ENCODE measurements at places on chromosomes 3 and 15.
A peak's percentile ranks its signal among the peaks of the same experiment; 100 is the strongest.

DNA sequence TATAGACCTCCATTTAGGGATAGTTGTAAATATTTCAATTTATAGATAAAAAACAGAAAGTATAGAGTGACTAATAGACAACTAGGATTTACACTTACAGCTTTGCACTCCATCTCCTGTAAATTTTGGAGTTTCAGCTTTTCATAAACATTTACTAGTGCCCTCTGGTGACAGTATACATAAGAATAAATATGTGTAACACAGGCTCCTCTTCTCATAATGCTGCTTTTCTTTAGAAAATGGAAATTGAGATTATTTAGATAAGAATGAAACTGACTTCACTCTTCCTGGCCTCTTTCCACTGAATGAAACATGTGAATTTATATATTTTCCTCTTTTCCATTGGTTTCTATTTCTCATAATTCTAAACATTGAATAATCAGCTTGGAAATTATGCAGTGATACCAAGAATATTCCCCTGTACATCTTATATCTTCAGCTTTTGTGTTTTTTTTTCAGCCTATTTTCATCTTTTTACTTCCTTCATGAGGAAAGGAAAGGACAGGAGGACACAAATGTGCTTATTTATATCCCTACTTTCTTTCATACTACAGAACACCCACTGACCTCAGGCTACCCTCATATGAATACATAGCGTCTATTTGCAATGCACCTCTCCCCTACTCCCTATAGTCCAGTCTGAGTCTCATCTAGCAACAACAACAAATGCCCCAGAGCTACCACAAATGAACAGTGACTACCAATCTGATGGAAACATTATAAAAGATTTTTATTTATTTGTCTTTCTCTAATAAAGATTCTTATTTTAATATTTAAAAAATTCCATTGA lies 103.1 kb upstream of the CCDC39 start:
- no peak for DNase-seq

- no peak for DNase-seq
These were observed 123.0 kb downstream of the FAM43A start for GRCh38 chr3:194808640-194809097.

GRCh38 chr3:129612534-129613366 lies 6.3 kb upstream of the PLXND1 start:
- no peak for DNase-seq

DNA sequence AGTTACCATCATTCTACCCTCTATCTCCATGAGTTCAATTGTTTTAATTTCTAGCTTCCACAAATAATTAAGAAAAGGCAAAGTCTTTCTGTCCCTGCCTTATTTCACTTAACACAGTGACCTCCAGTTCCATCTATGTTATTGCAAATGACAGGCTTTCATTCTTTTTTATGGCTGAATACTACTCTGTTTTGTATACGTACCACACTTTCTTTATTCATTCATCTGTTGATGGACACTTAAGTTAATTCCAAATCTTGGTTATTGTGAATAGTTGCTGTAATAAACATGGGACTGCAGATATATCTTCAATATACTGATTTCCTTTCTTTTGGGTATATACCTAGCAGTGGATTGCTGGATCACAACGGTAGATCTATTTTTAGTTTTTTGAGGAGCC lies 314.1 kb downstream of the SV2B start:
- DNase-seq: no peak

DNA sequence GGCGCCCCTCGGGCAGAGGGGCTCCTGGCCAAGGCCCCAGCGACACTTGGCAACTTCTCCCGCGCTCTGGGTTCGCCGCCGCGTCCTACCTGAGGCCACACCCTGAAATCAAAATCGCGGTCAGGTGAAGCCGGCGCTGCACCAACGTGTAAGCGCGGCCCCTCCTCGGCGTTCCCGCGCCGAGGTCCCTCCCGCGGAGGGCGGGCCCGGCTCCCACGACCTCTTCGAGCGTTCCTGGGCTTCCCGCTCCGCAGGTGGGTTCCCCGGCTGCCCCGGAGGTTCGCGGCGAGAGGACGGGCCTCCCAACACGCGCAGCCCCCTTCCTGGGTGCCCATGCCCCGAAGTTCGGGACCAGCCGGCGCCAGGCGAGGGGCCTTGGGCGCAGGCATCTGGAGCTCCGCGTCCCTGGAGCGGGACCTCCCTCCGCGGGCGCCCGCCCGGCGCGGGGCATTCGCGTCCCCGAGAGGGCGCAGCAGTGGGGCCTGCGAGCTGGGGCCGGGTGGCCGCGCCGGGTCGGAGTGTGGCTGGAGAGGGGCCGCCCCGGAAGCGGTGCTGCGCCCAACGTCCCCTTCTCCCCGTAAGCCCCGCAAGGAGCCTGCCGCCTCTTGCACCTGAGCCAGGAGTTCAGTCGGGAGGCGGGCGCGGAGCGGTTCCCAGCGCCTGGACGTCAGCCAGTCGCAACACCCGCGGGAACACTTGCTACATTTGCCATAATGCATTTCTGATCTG lies 13.7 kb downstream of the PAK6 start:
- DNase-seq: no peak

- no peak for DNase-seq
These were observed 65.4 kb upstream of the ZNF148 start for GRCh38 chr3:125440559-125440955.

DNA sequence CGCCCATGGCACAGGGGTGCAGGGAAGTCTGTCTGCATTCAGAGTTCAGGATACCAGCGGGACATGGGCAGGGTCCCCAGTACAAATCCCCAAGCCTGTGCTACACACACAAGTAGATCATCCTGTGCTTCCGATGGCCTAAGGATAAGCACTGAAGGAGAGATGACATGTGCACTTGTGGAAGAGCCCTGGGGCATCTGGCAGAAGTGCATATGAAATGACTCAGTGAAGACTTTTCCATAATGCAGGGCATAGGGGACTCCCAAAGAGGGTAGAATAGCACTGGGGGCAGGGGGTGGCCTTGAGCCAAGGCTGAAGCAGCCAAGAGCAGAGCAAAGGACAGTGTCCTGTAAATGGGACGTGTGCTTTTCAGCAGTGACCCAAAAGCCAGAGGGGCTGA lies 22.9 kb downstream of the ADAMTS17 start:
- DNase-seq: no peak

- DNase-seq: peak; percentile 53
These were observed 19.6 kb downstream of the TIMP4 start for GRCh38 chr3:12139111-12139511.

- no peak for DNase-seq
These were observed 53.4 kb downstream of the ITGA11 start for GRCh38 chr15:68378595-68378994.

DNA sequence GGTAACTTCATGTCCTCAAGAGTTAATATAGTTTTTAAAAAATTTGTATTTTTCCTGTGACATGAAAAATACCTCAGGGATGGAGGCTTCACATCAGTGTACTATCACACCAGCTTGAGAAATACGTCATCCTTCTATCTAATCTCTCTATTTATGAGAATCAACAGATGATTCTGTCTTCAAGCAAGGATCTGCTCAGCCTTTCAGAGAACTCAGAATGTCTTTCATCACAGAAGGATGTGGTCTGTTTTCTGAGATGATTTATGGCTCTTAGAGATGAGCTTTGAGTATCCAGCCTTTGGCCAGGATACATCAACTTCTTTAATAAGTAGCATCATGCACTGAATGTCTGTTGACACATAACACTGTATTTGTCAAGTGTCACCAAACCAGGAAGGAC lies 193.9 kb downstream of the DTWD1 start:
- DNase-seq: no peak

GRCh38 chr3:195297446-195297845 lies 26.5 kb upstream of the XXYLT1 start:
- DNase-seq: no peak

- DNase-seq: no peak
These were observed 376.5 kb upstream of the TPM1 start for GRCh38 chr15:62666046-62666445.

- no peak for DNase-seq
These were observed 329.8 kb upstream of the PDZRN3 start for GRCh38 chr3:73954506-73954905.

GRCh38 chr3:48565591-48566400 lies 2.2 kb upstream of the UCN2 start:
- no peak for DNase-seq

DNA sequence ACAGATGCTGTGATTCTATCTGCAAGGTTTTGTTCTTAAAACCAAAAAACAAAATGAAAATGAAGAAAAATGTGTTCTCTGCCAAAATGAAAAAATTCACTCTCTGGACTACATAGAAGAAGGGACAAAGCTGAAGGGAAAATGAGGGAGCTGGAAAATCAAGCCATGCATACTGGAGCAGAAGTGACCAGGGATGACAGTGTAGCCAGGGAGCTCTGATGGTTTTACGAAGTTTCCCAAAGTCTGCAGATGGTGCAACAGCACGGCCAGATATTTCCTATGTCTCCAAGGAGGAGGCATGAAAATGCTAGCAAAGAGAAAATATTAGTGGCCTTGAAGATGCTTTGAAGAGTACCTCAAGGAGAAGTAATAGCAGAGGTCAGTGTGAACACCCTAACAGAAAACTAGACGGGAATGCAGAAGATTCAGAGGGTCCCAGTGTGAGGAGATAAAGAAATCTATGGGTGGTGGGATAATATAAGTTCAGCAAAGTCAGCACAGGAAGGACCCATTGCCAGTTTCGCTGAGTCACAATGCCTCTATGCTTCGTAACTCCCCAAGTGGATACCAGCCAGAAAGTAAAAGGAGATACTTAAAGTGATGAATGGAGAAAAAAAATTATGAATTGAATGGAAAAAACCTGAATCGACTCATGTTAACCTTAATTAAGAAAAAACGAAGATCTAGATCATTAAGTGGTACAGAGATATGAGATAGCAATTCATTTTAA lies 39.0 kb upstream of the POMGNT2 start:
- DNase-seq: peak; percentile 65

GRCh38 chr3:80079886-80080285 lies 312.1 kb upstream of the ROBO1 start:
- DNase-seq: no peak

- no peak for DNase-seq
These were observed 37.0 kb downstream of the ROPN1B start for GRCh38 chr3:126005951-126006350.

- no peak for DNase-seq
These were observed 184.5 kb upstream of the ANKRD28 start for GRCh38 chr3:15982243-15982642.

DNA sequence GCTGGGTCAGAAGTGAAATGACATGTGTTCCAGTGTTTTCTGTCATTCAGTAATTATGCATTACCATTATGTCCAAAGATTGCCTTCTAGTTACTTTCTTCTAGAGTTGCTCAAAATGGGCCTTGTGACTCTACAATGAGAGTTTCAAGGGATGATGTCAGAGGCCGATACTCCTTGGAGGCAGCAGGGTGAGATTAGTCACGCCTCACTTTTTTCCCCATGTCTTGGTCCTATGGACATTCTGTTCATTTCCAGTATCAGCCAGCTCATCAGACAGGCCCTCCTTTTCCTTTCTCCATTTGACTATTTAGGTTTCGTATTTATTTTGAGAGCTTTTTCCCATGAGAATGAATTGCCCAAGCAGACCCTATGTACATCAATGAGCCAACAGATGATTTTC lies 17.5 kb downstream of the VGLL3 start:
- DNase-seq: no peak

DNA sequence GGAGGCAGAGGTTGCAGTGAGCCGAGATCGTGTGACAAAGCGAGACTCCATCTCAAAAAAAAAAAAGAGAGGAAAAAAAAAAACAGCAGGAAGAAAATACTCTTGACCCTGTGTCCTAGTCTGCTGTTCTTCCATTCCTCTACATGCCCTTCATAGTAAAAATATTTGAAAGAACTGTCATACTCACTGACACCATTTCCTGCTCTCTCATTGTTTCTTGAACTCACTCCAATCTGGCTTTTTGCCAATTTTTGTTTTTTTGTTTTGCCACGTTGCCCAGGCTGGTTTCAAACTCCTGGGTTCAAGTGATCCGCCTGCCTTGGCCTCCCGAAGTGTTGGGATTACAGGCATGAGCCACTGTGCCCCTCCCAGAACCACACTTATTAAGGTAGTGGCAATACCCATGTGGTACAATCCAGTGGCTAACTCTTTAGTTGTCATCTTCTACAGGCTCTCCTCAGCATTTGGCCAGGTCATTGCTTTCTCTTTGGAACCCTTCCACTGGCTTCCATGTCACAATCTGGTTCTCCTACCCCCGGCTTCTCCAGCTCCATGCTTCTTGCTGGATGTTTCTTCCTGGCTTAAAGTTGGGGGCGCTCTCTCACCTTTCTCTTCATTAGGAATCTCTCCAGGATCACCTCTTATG lies 238.2 kb upstream of the C2CD4B start:
- DNase-seq: no peak

DNA sequence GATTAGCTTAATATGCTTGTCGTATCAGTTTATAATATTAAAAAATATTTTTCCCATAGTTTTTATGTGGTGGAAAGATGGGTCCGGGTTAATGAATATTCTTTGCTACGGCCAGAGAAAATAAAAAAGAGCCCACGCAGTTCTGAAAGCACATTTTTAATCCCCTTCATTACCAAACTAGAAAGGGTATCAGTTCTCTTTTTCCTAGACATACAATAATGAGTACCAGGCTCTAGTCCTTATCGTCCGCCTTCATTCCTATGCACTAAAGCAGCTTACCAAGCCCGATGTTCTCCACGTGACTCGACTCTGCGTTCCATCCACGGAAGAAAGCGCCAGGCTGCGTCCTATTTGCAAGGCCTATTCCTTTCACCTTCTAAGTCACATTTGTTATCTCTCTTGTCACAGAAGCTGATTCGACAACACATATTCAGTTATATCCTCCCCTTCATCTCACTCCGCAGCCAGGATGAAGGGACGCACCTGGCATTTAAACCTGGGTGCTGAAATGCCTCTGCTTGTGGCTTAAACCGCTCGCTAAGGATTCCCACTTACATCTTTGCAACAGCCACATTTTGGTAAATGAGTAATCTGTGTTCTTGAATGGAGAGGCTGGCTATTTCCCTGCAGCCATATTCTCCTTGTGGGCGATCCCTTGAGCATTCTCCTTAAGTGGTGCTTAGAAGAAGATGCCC lies 257.0 kb downstream of the CD47 start:
- DNase-seq: no peak

- DNase-seq: no peak
These were observed 5.0 kb upstream of the NCBP2 start for GRCh38 chr3:196947136-196947859.

DNA sequence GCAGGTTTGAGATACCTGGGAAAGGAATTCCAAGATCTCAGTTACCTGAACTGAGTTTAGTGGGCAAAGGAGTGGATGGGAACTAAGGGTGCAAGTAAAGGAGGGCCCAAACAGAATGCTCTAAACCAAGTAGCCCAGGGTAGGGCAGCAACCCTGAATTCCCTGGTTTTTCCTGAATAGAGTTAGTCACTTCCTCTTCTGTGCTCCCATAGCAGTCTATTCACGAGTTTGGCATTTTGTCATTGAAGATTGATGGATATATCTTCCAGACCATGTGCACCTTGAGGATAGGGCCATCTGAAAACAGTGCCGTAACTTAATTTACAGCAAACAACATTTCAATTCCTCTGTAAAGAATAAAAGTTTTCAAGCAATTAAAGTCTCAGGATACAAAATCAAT lies 18.5 kb upstream of the PTX3 start:
- DNase-seq: no peak

Measured in hematopoietic multipotent progenitor cell (in vitro differentiated cells).